ENCODE measurements at places on chromosomes 4 and X.

GRCh38 chrX:154419688-154420401 is 8.5 kb downstream of the TAFAZZIN start:
- DNase-seq, result no peak

- DNase-seq, result no peak
Observed at GRCh38 chr4:85498068-85498733, 23.3 kb downstream of the ARHGAP24 start.

DNA sequence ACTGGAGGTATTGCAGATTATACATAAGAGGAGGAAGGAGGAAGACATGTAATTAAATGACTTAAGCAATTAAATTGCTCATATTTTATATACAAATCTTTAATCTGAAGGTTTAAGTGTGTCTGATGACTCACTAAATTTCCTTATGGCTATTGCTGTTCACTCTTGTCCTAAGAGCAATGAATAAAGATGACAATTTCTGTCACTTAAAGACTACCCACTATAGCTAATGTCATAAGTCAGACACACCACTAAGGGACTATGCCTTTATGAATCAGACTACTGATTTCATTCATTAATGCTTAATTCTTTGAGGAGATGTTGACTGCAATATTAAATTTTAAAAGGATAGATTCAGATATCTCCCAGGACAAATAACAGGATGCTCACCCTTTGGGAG is 1514.7 kb downstream of the PCDH18 start:
- no peak for DNase-seq

DNA sequence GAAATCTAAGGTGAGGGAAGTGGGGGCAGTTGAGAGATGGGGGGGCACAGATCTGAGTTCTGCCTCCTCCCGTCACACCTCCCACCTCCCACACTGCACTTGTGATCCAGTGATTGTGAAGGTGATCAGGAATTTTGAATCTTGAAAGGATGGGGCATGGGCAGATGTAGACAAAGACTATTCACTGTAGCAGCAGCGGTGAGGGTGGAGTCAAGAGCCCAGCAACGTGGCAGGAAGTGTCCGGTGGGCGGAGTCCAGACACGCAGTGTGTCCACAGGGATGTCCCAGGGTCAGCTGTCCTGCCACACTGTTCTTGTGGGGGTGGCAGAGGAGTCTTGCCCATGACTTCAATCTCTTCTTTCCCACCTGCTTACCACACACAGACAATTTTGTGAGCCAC is 330.5 kb upstream of the GALNT7 start:
- no peak for DNase-seq

- DNase-seq, result no peak
Observed at GRCh38 chr4:74072739-74073138, 26.3 kb downstream of the CXCL2 start.

- DNase-seq, result no peak
Observed at GRCh38 chrX:47863187-47863586, 26.5 kb downstream of the ZNF81 start.

- DNase-seq, result no peak
Observed at GRCh38 chr4:176313596-176314336, 6.0 kb upstream of the SPCS3 start.

- DNase-seq, result no peak
Observed at GRCh38 chr4:22739968-22740367, 47.2 kb downstream of the GBA3 start.

GRCh38 chr4:112340023-112340422 is 42.9 kb downstream of the ALPK1 start:
- DNase-seq, result no peak

DNA sequence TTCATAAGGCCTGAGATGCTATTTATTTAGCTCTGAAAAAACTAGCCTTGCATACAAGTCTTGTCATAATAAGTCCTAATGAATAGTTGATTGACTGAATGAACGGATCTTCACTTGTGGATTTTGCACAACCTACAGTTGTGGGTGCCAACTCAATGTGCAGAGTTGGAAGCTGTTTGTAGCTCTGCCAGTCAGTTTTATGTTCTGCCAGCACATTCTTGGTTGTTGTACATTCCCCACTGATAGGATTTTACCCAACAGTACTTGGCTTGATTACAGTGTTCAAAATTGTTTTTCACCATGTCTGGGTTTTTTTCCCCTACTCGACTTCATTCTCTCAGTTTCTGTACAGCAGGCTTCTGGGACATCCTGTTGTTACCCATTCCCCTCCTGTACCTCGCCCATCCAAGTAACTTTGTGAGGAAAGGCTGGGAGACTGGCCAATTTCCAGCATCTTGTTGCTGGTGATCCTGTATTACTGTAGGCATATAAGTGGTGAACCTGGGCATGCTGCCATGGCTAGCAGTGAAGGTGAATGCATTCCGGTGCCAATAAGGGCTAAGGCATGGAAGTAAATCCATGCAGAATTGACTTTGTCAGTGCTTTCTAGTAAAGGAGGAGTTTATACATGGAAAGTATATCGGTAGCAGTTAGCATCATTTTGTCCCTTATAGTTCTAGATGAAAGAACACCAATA is 22.8 kb downstream of the IL1RAPL1 start:
- DNase-seq, result no peak

GRCh38 chr4:88308587-88308986 is 24.2 kb upstream of the PPM1K start:
- DNase-seq, result no peak

All from stimulated activated CD8-positive, alpha-beta memory T cell treated with anti-CD3 and anti-CD28 coated beads, Interleukin-4, amount 100 ng/mL, for 1 hour (primary cell).